Fibroblast of the conjunctiva (primary cell): ENCODE measurements at places on chromosomes 6 and 20.

GRCh38 chr20:32458061-32458836 lies 100.1 kb downstream of the ASXL1 start:
- no peak for DNase-seq

DNA sequence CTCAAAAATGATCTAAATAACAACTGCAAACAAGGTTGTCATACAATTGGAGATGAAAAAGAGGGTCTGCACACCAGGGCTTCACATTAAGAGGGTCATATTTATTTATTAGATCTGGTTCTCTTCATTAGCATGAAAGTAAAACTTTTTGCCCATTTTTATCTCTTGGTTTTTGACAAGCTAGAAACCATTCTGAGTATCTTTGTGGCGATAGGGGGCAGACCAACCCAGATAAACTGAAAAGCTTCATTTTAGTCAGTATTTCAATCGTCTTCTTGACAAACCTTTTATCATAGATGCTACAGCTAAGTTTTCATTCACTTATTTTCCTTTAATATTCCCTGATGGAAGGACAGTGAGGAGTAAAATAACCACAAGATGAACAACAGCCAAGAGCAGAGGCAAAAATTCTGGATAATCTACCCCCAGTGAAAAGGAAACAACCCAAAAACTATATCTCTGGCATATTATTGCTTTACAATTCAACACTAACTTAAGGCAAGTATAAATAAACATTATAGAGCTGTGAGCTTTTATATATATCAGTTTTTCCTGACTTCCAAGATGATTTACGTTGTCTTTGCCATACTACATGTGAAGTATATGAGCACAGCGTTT lies 45.2 kb downstream of the THEMIS start:
- DNase-seq = peak; percentile 20

DNA sequence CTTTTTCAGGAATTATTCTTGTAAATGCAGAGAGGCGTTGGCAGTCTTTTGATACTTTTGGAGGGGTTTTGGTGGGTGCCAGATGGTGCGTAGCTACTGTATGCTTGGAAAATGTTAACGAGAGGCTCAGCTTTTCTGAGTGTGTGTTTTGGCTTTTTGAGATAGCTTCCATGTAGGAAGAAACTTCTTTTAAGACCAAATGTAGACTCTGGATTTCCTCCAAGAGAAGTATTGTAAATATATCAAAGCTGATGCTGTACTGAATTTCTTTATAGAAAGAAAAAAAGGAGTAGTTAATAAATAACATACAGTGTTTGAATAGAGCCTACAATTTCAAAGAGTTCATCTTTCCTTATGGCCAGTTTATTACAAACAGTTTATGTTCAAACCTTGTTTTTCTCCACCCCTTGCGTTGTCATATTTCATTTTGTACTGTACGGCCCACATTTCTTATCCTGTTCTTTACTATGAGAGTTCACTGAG lies 16.7 kb downstream of the TIAM2 start:
- no peak for DNase-seq

DNA sequence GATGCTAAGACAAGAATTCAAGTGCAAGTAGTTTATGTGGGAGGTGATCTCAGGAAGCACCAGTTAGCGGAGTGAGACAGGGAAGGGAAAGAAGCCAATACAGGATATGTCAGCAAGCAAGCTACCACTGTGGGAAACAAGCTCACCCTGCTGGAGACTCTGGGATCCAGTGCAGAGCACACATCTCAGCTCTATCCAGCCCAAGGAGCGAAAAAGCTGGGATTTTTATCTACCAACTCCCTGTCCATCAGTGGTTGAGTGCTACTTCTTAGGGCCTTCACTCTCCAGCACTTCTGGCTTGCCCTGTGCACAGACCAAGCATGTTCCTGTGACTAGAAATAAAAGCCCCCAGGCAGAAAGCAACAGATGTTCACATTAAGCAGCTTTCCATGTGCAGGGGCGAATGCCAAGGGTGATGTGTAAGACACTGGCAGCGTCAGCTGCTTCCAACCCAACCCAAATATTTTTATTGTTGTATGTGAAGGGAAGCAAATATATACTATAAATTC lies 10.8 kb upstream of the RNF24 start:
- DNase-seq = no peak

DNA sequence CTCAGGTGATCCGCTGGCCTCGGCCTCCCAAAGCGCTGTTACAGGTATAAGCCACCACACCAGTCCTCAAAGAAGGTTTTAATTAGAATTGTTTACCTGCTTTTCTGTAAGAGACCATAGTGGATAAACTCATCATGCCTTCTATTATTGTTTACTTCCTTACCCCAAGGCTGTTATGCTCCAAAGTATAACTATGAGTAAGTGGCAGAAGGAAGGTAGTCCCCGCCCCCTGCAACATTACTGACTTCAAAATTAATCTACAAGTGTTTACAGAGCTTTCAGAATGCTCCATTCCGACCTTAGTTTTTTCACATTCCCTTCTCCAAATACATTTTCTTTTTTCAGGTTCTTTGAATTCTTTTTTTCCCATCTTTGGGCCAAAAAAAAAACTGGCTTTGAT lies 480.5 kb upstream of the NOX3 start:
- no peak for DNase-seq

DNA sequence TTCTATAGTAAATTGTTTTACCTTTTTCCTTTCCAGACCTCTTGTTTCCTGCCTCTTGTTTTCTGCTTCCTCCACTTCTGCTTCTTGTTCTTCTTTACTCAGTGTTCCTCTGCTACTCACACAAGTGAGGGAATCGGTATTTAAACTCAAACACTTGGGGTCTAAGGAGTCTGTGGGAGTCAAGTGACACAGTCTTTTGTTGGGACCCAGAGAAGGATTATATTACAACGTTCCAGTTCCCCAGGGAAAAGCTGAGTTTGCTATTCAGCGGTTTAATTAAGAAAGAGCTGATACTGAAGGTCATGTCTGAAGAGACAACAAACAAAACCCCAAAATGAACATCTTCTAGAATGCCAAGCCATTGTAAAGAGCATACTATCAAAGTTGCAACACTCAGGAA lies 107.8 kb upstream of the CITED2 start:
- no peak for DNase-seq

- peak; percentile 37 for DNase-seq
Observed at GRCh38 chr6:152952866-152953509, 29.9 kb downstream of the FBXO5 start.

GRCh38 chr6:131910956-131911355 lies 40.2 kb downstream of the CCN2 start:
- DNase-seq = no peak

DNA sequence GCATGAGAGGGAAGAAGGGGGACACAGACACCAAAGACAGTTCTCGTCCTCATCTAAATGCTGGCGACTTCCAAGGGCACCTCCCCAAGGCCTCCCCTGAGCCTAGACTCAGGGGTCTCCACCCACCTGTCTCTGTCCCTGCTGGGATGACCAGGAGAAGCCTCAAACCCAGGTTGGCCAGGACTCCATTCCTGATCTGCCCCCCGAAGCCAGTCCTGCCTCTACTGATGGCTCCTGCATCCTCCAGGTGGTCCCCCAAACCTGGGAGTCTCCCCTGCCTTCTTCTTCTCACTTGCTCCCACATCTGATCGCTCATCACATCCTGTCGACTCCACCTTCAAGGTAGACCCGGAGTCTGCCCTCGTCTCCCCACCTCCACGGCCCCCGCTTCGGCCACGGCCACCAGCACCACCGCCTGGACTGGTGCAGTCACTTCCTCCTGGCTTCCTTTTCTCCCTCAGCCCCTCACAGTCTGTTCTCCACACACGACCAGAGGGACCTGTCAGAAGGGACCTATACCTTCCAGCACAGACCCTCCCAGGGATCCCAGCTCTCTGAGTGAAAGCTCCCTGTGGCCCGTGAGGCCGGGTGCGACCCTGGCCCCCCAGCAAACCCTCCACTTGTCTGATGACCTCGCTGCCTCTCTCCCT lies 92.1 kb downstream of the CEBPB start:
- DNase-seq = no peak

DNA sequence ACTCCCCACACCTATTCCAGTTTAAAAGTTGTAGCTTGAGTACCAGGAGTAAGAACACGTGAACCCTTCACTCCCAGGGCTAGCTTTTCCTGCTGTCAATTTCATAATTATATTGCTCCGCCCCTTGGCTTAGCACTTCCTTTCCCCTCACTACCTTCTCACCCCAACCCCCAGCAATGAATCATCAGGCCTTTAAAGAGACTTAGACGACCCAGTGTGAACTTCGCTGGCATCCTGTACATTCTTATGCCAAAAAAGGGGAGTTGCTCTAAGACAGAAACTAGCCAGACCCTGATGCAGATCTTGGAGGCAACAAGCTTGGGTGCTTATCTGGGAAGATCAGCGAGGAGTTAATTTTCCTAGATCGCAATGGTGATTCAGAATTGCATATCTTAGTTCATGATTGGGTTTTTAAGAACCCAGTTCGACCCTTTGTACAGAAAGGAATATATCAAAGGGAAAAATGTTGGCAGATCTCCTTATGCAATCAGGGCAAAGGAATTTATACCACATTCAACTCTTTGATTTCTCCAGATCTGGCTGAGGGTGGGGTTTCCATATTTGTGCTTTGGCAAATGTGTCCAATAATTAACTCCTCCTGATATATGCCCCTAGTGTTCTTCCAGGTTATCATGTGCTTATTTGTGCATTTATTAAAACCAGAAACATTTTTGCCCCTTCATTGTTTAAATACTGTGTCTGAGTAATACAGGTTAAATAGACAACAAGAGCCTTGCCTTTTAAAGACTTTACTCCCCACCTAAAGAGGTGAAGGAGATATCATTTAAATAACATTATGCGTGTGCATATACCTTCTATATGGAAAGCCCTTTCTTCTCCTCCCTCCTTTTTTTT lies 8.1 kb upstream of the ATXN1 start:
- peak; percentile 68 for DNase-seq

- DNase-seq = no peak
Observed at GRCh38 chr6:5351552-5352210, 90.4 kb downstream of the FARS2 start.

GRCh38 chr6:128057541-128057940 lies 156.7 kb upstream of the THEMIS start:
- DNase-seq = no peak

- no peak for DNase-seq
Observed at GRCh38 chr6:141445928-141446628, 686.6 kb upstream of the GJE1 start.

GRCh38 chr6:75113446-75113845 lies 92.4 kb downstream of the COL12A1 start:
- DNase-seq = no peak

DNA sequence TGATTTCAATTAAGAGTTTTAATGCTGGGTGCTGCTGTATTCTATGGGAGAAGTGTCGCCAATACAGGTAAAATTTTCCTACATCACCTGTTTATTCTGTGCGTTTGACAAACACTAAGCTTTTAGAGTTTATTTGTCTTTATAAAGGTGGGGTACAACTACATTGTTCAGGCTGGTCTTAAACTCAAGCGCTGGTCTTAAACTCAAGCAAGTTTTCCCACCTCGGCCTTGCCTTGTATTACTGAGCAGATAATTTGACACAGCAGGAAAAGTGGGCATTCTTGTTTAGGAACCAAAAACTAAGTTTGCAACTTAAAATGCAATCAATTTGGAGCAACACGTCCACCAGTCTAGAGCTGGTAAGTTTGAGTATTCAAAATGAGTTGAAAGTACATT lies 112.9 kb upstream of the BTN3A2 start:
- no peak for DNase-seq

- no peak for DNase-seq
Observed at GRCh38 chr6:153125032-153125431, 6.0 kb downstream of the RGS17 start.

DNA sequence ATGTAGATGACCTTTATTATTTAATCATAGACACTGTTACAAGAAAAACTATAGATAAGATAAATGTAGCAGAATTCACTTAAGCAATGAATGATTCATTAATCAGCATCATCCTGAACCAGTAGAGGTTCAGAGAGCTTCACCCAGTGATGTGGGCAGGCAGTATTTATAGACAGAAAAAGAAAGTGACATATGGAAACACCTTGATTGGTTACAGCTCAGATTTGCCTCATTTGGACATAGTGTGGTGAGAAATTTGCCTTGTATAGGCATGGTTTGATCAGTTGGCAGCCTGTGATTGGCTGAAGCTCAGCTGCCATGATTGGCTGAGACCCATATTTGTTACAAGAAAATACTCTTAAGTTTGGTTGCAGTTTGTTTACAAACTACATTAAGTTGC lies 4.6 kb downstream of the C6orf58 start:
- DNase-seq = no peak

GRCh38 chr6:25882051-25882496 lies 8.0 kb upstream of the SLC17A3 start:
- DNase-seq = no peak
